ENCODE measurements at places on chromosomes 16 and 17.

- DNase-seq = no peak
Observed at GRCh38 chr16:31050280-31051030, 17.1 kb downstream of the STX4 start.

DNA sequence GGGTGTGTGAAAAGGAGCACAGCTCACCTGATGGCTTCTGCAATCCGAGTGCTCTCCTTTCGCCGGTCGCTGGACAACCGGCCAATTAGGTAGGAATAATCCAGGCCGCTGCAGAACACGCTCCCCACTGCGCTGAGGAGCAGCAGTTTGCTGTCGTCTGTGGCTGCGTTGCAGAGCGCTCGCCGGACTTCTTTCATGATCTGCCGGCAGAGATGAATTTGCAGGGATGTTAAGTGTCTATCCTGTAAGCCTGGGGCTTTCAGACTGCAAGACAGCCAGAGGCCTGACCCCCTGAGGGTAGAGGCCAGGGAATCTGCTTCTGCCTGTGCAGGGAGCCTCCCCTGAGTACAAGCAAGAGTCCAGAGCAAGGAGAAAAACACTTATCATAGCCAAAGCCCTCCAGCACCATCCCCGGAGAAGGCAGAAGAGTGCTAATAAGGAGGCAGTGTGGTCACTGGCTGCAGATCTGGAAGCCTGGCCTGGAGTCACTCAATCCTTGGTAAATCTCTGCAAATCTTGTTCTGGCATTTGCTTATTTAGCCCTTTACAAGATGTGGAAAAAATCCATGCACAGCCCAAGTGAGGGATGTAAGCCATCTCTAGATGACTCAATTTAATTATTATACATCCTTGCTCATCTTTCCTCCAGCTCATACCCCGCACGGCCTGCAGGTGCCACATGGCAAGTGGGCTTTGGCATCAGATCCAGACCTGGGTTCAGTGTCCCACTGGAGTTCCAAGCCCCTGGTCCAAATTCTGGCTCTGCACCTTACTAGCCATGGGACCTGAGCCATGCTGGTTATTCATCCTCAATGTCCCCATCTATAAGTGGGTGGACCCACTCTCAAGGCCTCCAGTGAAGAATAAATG, 80.2 kb downstream of the DYNLRB2 start:
- peak; percentile 34 for DNase-seq

GRCh38 chr17:12599186-12599920, 66.3 kb upstream of the MYOCD start:
- DNase-seq = peak; percentile 68

DNA sequence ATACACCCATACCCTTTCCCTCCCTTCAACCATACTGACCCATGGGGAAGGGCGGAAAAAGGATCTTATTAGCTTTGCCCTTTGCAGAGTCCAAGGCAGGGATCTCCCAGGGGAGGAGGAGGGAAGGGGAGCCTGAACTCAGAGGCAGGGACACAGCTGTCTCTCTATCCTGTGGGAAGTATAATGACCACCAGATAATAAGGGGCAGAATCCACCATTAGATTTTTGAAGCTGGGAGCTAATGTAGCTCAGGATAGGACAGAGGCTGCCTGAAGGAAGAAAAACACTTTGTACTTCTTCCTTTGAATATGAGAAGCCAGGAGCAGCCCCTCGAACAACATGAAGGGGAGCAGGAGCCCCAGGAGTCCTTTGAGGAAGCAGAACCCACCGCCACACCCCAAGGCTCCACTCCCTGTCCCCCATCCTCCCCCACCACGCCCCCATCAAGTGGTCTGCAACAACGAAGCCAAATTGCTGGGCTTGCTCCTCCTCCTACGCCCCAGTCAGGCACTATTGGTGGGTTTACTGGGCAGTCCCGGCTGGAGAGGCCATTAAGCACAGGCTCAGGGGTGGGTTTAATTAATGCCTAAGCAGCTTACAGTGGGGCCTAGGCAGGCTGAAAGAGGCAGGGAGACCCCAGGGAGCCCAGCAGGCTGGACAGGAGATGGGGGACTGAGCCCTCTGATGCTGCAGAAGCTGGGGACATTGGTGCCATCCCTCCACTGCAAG, 5.3 kb downstream of the MPP2 start:
- DNase-seq = no peak

GRCh38 chr17:81656118-81656743, at the start of gene PDE6G:
Gene PDE6G (minus strand): TSS chr17:81656542. CDS start chr17:81653305, 3,237 bp downstream.
- no peak for DNase-seq
